Testis (tissue), 5 donors: ENCODE measurements at places on chromosomes 11 and 22. TPM values are rescaled to one million over a fixed set of nuclear protein-coding genes. Genes with fewer than 3 reads are reported as not detected.

DNA sequence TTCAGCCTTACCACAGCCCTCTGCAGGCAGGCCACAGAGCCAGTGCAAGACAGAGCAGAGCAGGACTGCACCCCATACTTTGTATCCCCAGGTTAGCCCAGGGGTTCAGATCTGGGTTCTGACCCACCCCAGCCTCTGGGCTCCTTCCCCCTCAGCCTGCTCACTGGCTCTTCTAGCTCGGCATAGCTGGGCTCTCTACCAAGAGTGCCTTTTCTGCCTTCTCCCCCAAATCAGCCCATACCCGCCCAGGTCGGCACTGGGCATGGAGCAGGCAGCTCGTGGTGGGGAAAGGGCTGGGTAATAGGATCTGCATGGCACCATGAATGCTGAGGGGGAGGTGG, 8.3 kb downstream of the RELT start:
- DNase-seq: no peak

DNA sequence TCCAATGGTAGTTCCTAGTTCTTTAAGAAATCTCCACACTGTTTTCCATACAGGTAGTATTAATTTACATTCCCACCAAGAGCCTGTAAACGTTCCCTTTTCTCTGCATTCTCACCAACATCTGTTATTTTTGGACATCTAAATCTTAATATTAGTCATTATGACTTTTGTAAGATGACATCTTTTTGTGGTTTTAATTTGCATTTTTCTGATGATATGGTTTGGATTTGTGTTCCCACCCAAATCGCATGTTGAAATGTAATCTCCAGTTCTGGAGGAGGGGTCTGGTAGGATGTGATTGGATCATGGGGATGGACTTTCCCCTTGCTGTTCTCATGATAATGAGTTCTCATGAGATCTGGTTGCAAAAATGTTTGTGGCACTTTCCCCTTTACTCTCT, 89.0 kb downstream of the MUC15 start:
- no peak for DNase-seq

DNA sequence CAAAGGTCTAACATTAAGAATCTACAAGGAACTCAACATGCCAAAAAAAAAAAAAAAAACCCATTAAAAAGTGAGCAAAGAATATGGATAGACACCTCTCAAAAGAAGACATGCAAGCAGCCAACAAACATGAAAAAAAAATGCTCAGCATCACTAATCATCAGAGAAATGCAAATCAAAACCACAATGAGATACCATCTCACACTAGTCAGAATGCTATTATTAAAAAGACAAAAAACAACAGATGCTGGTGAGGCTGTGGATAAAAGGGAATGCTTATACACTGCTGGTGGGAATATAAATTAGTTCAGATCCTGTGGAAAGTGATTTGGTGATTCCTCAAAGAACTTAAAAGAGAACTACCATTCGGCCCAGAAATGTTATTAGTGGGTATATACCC, 257.7 kb upstream of the PLET1 start:
- no peak for DNase-seq

GRCh38 chr11:18495703-18496102, 31.0 kb downstream of the TSG101 start:
- DNase-seq: no peak

DNA sequence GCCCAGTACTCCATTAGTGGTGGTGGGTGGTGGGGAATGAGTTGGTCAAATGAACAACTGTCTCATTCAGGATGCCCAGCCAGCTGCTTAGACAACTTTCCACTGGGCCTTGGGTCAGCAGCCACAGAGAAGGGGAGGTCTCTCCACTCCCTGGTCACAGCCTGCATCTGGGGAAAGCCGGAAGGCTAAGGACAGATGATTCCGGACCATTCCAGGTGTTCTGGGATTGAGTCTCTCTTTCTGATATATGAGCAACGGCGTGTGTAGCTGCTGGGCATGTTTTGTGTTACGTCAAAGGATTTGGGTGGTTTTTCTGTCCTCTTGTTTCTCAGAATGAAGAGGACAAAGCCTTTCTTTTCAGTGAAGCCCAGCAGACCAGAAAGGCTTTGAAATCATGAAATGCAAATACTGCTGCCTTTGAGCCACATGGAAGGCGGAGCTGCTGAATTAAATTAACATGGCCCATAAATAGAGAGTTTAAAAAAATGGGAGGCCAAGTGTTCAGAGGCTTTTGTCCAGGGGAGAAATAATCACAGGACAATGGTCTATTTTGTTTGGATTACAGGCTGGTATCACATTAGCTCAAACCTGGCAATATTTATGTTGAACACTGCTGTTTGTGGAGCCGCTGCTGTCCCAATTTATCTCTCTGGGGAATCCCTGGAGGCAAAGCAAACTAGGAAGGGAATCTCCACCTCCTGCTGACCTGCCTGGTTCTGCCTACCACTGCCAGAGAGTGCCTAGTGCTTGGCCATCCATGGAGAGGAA, 234.4 kb upstream of the E2F8 start:
- no peak for DNase-seq

DNA sequence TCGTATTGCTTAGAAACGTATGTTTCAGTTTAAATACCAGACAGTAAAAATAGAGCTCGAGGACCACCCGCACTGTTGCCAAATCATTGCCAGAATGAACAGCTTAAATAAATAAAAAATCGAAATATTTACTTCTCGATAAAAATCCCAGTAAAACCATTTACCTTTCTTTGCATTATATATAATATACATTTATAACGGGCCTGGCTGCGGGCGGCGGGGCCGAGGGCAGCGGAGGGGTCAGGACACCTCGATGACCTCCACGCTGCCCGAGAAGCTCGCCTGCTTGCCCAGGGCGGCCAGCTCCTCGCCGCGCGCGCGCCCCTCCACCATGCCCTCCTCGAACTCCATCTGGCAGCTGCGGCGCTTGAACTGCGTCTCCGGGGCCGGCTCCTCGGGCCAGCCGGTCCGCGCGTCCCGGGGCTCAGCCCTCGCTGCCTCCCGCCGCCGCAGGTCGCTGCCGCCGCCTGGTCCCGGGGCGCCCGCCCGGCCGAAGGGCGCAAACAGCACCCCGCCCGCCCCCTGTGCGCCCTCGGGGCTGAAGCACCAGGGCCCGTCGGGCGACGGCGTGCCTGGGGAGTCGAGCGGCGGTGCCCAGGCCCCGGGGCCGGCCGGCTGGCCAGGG, 15.7 kb downstream of the DUSP8 start:
- DNase-seq: no peak

DNA sequence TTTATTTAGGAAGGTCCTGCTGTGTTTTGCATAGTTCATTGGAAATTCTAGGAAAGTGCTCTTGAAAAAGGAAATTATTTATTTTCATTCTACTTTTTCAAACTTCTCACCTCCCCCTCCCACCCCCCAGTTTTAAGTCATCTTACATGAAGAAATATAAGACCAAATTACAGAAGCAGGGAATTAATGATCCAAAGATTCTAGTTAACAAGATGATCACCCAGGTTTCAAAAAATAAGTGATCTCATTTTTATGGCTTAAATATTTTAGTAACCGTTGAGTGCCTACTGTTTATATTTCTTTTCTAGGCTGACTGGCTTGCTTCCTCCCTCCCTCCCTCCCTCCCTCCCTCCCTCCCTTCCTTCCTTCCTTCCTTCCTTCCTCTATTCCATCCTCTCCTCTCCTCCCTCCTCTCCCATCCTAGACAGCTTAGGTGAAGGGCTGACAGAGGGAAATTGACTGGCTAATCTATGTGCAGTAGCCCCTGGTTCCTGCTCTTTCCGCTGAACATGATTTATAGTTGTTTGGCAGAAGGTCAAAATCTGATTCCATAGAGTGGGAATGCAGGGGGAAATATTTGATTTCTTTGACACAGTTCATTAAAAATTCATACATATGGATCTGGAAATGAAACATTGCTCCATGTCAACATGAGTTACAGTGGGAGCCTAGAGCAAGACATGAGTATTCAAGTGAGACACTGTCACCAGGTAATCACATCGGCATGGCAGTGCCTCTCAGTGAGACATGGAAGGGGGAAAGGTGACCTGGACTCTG, 123.4 kb downstream of the COMMD9 start:
- DNase-seq: no peak

- peak; percentile 47 for DNase-seq
These were observed 592 bp downstream of the EEF1G start for GRCh38 chr11:62573006-62573591.

GRCh38 chr11:107689317-107690202, 22.3 kb downstream of the SLN start:
- DNase-seq: peak; percentile 90

DNA sequence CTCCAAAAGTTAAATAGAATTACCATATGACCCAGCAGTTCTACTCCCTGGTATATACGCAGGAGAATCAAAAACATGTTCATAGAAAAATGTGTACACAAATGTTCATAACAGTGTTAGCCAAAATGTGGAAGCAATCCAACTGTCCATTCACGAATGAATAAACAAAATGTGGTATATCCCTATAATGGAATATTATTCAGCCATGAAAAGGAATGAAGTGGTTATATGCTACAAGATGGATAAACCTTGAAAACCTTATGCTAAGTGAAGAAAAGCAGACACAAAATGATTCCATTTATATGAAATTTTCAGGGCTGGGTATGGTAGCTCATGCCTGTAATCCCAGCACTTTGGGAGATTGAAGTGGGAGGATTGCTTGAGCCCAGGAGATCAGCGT, 16.1 kb downstream of the POLD4 start:
- DNase-seq: no peak

- no peak for DNase-seq
These were observed 485.3 kb downstream of the TBC1D22A start for GRCh38 chr22:47247579-47248240.

DNA sequence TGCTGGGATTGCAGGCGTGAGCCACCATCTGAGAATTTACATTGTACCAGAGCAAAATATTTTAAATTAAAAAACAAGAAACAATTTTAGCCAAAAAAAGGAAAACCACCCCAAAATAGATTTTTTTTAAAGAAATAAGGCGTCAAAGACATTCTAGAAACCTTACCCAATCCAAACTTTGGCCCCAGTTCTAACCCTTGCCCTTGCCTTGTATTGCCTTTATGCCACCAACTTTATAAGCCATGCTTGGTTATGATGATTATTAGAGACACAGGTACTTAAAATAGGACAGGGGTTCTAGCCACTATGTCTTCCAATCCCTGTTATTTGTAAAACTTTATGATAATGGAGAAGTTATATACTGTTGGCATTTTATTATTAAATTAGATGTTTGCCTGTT, 11.8 kb downstream of the C11orf54 start:
- DNase-seq: no peak

DNA sequence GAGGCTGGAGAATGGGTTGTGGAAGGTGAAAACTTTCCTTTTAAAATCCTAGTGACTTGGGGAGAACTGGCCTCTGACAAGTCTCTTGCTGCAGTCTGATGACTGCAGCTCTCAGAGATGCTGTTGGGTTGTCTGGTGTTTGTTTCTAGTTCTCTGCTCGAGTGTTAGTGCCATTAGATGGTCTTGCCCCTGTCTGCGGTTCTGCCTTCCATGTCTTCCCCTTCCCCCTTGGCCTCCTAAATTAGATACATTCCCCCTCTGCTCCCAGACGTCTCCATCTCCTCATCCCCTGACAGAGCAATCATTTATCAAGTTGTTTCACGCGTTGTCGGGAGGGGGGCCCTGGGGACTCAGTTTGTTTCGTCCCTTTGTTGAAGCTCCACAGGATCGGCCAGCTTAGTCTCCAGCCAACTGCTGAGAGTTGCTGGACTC, 67.7 kb downstream of the CECR2 start:
- DNase-seq: no peak

DNA sequence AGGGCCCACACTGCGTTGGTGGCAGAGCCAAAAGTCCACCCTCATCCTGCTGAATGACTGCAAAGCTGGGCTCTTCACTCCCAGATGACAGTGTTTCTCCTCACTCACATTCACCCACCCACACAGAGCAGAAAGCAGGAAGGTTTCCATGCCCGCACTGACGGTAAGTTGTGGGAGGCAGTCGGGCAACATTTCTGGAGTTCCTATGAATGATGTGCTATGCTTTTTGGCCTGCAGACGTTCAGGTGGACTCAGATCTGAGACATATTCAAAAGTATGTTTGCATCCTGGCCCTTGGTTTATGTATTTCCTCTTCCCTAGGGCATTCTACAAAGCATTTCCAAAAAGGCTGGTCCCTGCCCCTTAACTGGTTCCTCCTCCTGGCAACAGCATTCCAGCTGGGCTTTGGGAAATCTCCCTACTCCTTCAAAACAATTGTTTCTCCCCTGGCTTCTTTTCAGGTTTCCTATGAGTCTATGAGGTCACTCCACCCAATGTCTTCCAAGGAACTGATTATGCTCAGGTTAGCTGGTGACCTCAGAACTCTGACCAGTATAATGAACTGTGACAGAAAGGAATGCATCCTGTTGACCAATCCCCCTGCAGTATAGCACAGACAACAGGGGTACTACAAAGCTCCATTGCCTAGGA, 36.4 kb downstream of the PACSIN2 start:
- DNase-seq: no peak

- DNase-seq: no peak
These were observed 17.6 kb downstream of the SPCS2 start for GRCh38 chr11:74966651-74967050.

DNA sequence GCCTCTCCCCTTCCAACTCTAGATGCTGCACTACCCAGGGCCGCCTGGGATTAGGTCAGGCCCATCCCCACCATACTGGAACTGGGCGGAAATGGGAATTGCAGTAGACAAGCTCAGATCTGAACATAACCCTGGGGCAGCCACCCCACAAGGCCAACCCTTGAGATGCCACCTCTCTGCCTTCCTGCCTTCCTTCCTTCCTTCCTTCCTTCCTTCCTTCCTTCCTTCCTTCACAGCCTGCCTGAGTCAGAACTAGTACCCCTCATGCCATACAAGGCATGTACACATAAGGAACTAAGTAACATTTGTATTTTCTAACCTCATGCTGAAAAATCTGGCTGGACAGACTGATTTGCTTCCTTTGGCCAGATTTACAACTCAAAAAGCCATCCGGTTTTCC, 28.0 kb downstream of the SHISAL1 start:
- no peak for DNase-seq

- DNase-seq: no peak
These were observed 2.0 kb upstream of the TESMIN start for GRCh38 chr11:68753300-68753699.

GRCh38 chr22:45218976-45219375, 21.7 kb downstream of the KIAA0930 start:
- DNase-seq: no peak

DNA sequence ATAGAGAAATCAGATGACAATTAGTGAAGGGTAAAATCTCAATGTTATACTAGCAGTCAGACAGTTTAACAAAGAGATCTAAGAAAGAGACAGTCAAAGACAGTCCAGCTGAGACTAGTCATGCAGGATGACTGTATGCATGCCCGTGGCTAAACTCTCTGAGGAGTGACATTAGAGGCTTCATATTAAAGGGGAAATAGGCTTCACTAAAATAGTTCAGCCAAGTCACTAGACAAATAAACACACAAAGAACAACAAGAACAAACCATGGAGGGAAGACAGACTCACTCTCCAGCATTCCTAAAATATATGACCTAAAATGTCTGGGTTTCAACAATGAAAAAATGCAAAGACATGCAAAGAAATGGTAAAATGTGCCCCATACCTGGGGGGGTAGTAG, 18.6 kb upstream of the APLNR start:
- DNase-seq: no peak

The JAML gene
- 3.5 TPM for total RNA-seq

The DPP3 gene
- 29.3 TPM for total RNA-seq

The TRPT1 gene
- 56.5 TPM for total RNA-seq

The SLC35C1 gene
- total RNA-seq: 15.7 TPM

The CRACR2B gene
- total RNA-seq: 7.4 TPM

The GGT1 gene
- total RNA-seq: 78.2 TPM

The OR52H1 gene
- total RNA-seq: 1.4 TPM

The RCN1 gene
- total RNA-seq: 44.4 TPM

The LRRC74B gene
- total RNA-seq: 3.0 TPM

The FOLH1 gene
- 1.7 TPM for total RNA-seq
